ENCODE measurements at places on chromosomes 3 and 15.

GRCh38 chr3:182276512-182276911 is 516.8 kb upstream of the ATP11B start:
- no peaks in the 10 kb centered on the region for H3K27me3 ChIP-seq
- no peak for DNase-seq
- no peaks in the 10 kb centered on the region for H3K36me3 ChIP-seq
- no peak overlapping the region for H3K4me3 ChIP-seq
- no peaks in the 10 kb centered on the region for H3K4me1 ChIP-seq
- no peak overlapping the region for H3K27ac ChIP-seq

- H3K27ac ChIP-seq: no peak overlapping the region
- H3K36me3 ChIP-seq: no peaks in the 10 kb centered on the region
Measured at GRCh38 chr15:79025201-79025600, 65.4 kb downstream of the RASGRF1 start.

- no peaks in the 10 kb centered on the region for H3K4me1 ChIP-seq
- H3K36me3 ChIP-seq: no peaks in the 10 kb centered on the region
- no peak for DNase-seq
- H3K4me3 ChIP-seq: no peak overlapping the region
Measured at GRCh38 chr15:58538225-58538727, 106.5 kb downstream of the LIPC start.

GRCh38 chr3:128173849-128174248 is 20.6 kb downstream of the EEFSEC start:
- no peaks in the 10 kb centered on the region for H3K4me1 ChIP-seq
- no peaks in the 10 kb centered on the region for H3K36me3 ChIP-seq
- no peak overlapping the region for H3K27ac ChIP-seq
- no peak for DNase-seq

- H3K36me3 ChIP-seq: no peaks in the 10 kb centered on the region
- H3K4me3 ChIP-seq: no peak overlapping the region
- no peak for DNase-seq
- H3K27ac ChIP-seq: no peak overlapping the region
- no peaks in the 10 kb centered on the region for H3K27me3 ChIP-seq
- no peaks in the 10 kb centered on the region for H3K4me1 ChIP-seq
Measured at GRCh38 chr3:7038394-7038793, 177.5 kb downstream of the GRM7 start.

DNA sequence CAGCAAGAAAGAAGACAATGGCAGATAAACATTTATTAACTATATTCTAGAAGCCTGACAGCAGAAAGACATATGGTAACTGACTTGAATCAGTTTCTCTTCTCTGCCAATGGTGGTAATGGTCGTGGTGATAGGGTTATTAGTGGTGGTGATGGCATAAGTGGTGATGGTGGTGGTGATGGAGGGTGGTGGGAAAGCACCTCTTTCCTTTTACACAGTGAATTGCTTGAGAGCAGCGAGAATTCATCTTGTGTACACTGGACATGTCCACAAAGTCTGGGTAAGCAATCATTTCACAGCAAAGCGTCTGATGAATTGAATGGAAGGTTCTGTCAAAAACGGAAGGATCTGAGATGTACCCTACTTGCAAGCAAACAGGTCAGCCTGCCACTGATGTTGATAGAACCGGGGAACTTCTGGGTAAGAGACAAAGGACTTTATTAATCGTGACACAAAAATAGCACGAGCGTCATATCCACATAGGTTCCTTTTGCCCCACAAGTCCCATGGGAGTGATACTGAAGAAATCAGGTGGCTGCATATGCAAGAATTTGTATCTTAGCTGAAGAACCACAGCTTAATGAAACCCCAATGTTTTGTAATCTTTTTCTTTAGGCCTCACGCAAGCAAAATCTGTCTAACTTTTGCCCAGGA is 23.5 kb upstream of the TBC1D5 start:
- no peak for DNase-seq
- H3K4me1 ChIP-seq: no peaks in the 10 kb centered on the region
- H3K4me3 ChIP-seq: no peak overlapping the region
- H3K36me3 ChIP-seq: no peaks in the 10 kb centered on the region

- no peaks in the 10 kb centered on the region for H3K4me1 ChIP-seq
- no peaks in the 10 kb centered on the region for H3K27me3 ChIP-seq
- no peak overlapping the region for H3K27ac ChIP-seq
- DNase-seq: no peak
- H3K4me3 ChIP-seq: no peak overlapping the region
- no peaks in the 10 kb centered on the region for H3K36me3 ChIP-seq
Measured at GRCh38 chr3:72220946-72221345, 436.0 kb upstream of the PROK2 start.

DNA sequence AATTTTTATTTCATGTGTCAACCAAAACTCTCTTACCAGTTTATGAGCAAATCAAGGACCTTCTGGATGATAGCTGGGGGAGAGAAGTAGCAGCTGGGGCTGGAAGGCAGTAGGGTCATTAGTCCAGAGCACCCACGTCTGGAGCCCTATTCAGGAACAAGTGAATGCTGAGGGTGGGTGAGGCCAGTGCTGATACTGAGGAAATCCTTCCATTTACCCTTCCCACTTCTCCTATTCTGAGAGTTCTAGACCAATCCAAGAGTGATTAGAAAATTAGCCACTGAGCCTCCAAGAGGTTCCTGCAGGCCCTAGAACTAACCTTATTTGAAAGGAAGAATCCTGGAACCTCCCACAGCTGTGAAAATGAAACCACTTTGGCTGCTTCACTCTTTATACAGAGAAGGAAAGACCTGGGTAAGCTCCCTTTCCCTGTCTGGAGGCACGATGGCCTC is 46.2 kb upstream of the VILL start:
- no peaks in the 10 kb centered on the region for H3K27me3 ChIP-seq
- peaks cover 7% of the 10 kb centered on the region for H3K4me1 ChIP-seq
- no peak overlapping the region for H3K4me3 ChIP-seq
- DNase-seq: no peak
- no peak overlapping the region for H3K27ac ChIP-seq

DNA sequence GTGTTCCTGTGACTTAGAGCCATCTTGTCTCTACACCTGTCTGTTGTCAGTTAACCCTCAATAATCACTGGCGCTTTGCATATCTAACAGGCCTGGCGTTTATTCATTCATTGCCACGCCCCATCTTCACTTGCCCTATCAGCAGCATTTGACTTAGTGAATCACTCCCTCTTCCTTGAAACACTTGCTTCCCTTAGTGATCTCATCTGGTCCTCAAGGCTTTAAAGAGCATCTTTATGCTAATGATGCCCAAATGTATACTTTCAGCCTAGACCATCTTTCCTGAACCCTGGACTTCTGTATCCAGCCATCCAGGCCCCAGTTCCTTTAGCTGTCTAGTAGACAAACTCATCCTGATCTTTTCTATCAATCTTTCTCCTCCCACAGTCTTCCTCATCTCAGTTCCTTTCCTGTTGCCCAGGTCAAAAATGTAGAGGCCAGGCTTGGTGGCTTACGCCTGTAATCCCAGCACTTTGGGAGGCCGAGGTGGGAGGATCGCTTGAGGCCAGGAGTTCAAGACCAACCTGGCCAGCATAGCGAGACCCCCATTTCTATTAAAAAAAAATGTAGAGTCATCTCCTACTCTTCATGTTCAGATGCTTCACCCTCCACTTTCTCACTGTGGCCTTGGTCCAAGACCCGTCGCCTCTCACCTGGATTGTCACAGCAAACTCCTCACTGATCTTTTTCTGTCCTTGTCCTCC is 1.4 kb upstream of the IGDCC4 start:
- H3K36me3 ChIP-seq: no peaks in the 10 kb centered on the region
- no peaks in the 10 kb centered on the region for H3K27me3 ChIP-seq
- H3K4me3 ChIP-seq: no peak overlapping the region
- H3K27ac ChIP-seq: no peak overlapping the region
- peak; percentile 56 for DNase-seq
- H3K4me1 ChIP-seq: peaks cover 24% of the 10 kb centered on the region

- no peaks in the 10 kb centered on the region for H3K36me3 ChIP-seq
- no peak for DNase-seq
- no peak overlapping the region for H3K4me3 ChIP-seq
- H3K4me1 ChIP-seq: no peaks in the 10 kb centered on the region
- no peak overlapping the region for H3K27ac ChIP-seq
Measured at GRCh38 chr3:145798696-145799537, 362.1 kb downstream of the PLOD2 start.

DNA sequence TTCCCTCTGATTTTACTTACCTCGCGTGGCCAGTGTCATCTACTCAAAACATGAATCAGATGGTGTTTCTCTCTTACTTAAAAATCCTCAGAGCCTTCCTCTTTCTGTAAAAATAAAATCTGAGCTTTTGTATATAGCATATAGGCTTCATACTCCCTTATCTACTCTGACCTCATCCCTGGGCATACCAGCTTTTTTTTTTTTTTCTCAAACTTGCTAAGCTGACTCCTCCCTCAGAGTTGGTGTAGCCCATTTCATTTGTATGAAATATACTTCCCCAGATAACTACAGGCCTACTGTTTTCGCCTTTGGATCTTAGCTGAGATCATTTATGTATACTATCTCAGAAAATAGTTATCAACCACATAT is 648.9 kb upstream of the ALCAM start:
- H3K27me3 ChIP-seq: no peaks in the 10 kb centered on the region
- H3K36me3 ChIP-seq: no peaks in the 10 kb centered on the region
- no peak overlapping the region for H3K27ac ChIP-seq
- H3K4me1 ChIP-seq: no peaks in the 10 kb centered on the region
- no peak overlapping the region for H3K4me3 ChIP-seq
- DNase-seq: peak; percentile 1

All from astrocyte (in vitro differentiated cells and primary cell).